Colonic mucosa (tissue), 4 donors: ENCODE measurements at places on chromosomes 12 and 14.
A peak's percentile ranks its signal among the peaks of the same experiment; 100 is the strongest.

- H3K36me3 ChIP-seq: peaks cover 5% of the 10 kb centered on the region
- no peak overlapping the region for H3K27ac ChIP-seq
- H3K4me1 ChIP-seq: peaks cover 30% of the 10 kb centered on the region
- no peaks in the 10 kb centered on the region for H3K27me3 ChIP-seq
- DNase-seq: no peak
These were observed 2.8 kb downstream of the PHB2 start for GRCh38 chr12:6967651-6968100.

GRCh38 chr14:103451401-103451800 lies 66.2 kb downstream of the MARK3 start:
- no peaks in the 10 kb centered on the region for H3K4me1 ChIP-seq
- no peak overlapping the region for H3K4me3 ChIP-seq
- H3K27ac ChIP-seq: no peak overlapping the region
- DNase-seq: no peak

DNA sequence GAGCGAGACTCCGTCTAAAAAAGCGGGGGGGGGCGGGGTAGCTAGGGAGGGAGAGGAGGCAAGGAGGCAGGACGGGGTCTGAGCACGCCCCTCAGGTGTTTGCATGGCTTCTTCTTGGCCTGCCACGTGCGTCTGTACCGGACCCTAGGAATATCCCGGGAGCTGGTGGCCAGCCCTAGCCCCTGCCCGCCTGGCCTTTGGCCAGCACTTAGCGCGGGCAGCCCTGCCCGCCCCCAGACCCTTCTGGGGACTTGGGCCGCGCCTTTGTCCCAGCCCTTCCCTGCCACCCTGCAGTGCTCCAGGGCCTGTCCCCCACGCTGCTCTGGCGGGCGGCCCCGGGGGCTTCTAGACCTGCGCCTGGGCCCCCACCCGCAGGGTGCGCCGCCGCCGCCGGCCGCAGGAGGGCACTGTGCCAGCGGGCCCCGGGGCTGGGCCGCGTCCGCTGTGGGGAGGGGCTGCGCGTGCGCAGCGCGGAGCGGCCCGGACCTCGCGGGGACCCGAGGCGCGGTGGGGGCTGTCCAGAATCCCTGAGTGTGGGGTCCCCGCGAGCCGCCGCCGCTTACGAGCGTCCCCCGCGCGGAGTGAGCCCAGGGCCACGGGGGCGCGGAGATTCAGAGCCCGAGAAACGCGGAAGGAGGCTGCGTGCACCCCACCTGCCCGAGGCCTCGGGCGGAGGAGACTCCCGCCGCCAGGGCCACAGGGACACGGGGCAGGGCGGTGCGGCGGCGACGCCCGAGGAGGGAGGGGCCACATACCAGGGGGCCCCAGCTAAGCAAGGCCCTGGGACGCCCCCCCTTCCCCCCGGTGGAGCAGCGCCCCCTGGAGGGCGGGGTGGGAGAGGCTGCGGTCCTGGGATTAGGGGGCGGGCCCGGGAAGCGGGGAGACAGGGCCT lies 21.0 kb downstream of the SLC25A29 start:
- peak; percentile 71 for DNase-seq
- H3K4me1 ChIP-seq: peaks cover 3% of the 10 kb centered on the region
- H3K4me3 ChIP-seq: peak overlapping the region; percentile 81

DNA sequence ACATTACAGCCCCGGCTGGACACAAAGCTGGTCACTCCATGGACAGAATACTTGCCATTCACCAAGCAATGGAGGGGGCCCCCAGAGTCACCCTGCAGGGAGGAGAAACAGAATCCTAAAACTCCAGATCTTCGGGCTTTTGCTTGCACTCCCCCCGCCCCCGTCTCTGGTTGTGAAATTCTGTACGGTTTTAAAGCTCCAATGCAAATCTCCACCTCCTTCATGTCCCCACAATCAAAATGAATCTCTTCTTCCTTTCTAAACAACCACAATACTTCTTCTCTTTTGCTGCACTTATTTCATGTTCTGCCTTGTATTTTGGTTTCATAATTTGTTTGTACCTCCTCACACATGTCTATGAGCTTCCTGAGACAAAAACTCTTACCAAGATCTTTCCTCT lies 5.8 kb upstream of the BIN2 start:
- H3K4me1 ChIP-seq: peaks cover 5% of the 10 kb centered on the region
- H3K27ac ChIP-seq: no peak overlapping the region
- no peaks in the 10 kb centered on the region for H3K36me3 ChIP-seq
- no peaks in the 10 kb centered on the region for H3K27me3 ChIP-seq

DNA sequence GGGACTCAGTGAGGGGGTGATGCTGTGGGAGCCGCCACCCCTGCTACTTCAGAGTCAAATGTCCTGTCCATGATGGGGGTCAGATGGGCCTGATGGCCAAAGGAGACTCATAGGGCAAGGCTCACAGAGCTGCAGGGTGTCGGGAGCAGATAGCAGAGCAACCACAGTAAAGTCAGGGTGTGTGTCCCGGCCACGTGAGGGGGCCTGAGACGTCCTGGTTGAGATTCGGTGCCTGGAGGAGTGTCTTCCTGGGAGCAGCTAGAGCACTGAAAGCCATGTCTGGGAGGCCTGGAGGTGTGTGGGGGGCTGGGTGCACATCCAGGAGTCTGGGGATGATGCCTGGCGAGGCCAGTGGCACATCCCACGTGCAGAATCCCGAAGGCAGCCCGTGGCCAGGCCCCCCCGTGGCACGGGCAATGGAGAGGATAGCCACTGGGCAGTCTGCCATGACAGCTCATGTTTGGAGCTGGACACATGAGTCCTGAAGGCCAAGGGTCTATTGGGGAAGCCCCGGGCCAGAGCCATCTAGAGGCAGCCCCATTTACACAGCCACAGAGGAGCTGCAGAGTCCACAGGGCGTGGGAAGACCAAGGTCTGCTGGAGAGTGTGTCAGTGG lies 308.0 kb upstream of the SFSWAP start:
- DNase-seq: no peak
- H3K27me3 ChIP-seq: no peaks in the 10 kb centered on the region
- no peaks in the 10 kb centered on the region for H3K4me1 ChIP-seq
- H3K27ac ChIP-seq: no peak overlapping the region
